Brain (organoid and tissue), 16 donors: ENCODE measurements at places on chromosomes 6 and 20.

DNA sequence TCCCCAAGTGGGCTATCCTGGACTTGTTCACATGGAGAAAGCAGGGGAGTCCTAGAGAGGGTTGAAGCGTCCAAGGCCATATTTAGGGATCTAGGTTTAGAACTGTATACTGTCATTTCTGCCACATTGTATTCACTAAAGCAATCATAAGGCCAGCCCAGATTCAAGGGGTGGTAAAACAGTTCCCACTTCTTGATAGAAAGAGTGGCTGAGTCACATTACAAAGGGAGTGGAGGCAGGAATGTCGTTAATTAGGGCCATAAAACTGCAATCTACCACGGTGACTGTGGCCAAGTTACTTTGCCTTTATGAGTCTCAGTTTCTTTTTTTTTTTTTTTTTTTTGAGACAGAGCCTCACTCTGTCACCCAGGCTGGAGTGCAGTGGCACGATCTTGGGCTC is 7.4 kb upstream of the UBR2 start:
- no peak for DNase-seq

DNA sequence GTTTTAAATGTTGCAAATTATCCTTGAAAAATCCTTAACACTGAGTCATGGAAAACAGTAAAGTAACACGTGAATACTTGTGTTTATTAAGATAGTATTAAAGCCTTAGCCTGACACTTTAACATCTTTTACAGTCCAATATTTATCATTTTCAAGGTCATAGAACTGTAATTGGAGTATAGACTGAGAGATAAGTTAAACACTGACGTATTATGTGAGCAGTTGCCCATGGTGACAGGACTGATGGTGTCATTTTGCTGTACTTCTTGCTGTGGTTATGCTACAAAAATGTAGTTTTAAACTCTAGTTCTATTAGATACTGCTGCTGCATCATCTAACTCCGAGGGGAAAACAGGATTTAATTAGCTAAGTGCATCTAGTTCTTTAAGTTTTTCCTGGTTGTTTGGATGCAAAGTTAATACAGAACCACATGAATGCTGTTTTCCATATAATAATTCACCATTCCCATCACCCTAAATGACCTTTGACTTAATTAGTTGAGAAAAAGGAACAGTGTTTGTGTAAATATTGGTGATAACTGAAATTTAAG is 37.8 kb downstream of the SLC2A12 start:
- no peak for DNase-seq

DNA sequence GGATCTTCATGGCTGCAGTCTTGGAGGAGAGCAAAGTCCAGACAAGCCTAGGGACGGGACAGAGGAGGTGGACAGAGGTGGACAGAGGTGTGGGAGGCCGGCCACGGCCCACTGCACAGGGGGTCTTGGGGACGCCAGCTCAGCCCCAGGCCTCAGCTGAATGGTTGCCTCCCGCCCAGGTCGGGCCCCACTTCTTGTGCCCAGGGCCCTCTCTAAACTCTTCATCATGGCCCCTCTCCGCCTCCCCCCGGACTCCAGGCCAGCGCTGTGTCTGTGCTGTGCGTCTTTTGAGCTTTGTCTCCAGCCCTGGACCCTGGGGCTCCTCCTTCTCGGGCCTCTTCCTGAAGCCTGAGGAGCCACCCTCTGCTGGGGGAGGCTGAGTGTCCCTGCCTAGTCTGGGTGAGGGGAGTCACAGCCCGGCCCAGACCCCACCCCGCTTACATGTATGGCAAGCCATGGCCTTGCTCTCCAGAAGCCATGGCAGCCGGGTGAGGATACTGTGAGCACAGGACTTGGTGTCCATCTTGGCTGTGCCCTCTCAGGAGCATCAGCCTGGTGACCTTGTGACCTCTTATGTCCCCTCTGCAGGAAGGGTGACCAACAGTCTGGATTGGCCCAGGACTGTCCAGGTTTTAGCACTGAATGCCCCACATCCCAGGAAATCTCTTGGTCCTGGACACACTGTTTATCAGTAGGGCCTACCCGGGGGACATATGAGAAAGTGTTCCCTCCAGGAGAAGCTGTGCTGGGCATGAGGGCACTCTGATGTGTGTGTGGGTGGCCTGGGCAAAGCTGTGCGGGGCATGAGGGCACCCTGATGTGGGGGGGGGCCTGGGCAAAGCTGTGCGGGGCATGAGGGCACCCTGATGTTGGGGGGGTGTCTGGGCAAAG is 9.4 kb upstream of the NPBWR2 start:
- DNase-seq: no peak

GRCh38 chr20:49252556-49253350 is 25.1 kb downstream of the ZNFX1 start:
- no peak for DNase-seq

GRCh38 chr20:12207875-12208274 is 290.2 kb downstream of the BTBD3 start:
- DNase-seq: no peak

DNA sequence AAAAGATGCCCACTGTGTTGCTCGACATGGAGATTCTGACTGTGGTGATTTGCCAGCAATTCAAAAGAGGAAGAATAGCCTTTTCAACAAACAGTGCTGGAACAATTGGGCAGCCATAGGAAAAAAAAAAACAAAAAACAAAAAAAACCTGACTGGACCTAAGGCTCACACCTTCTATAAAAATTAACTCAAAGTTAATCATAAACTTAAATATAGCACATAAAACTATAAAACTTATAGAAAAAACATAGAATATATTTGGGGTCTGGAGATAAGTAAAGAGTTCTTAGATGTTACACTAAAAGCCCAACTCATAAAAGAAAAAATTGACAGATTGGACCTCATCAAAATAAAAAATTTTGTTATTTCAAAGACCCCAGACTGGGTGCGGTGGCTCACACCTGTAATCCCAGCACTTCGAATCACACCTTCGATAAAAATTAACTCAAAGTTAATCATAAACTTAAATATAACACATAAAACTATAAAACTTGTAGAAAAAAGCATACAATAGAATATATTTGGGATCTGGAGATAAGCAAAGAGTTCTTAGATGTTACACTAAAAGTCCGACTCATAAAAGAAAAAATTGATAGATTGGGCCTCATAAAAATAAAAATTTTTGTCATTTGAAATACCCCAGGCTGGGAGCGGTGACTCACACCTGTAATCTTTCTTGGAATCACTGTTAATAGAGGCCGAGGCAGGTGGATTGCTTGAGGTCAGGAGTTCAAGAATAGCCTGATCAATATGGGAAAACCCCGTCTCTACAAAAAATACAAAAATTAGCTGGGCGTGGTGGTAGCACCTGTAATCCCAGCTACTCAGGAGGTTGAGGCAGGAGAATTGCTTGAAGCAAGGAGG is 115.6 kb upstream of the FAM83B start:
- DNase-seq: no peak

- DNase-seq: no peak
These were observed 28.3 kb downstream of the RPP40 start for GRCh38 chr6:4975506-4975905.

GRCh38 chr6:163941624-163941976 is 527.1 kb downstream of the QKI start:
- no peak for DNase-seq

GRCh38 chr6:30779850-30780641 is 35.7 kb upstream of the IER3 start:
- DNase-seq: no peak

- DNase-seq: no peak
These were observed 1.7 kb downstream of the PREX1 start for GRCh38 chr20:48826069-48826468.

DNA sequence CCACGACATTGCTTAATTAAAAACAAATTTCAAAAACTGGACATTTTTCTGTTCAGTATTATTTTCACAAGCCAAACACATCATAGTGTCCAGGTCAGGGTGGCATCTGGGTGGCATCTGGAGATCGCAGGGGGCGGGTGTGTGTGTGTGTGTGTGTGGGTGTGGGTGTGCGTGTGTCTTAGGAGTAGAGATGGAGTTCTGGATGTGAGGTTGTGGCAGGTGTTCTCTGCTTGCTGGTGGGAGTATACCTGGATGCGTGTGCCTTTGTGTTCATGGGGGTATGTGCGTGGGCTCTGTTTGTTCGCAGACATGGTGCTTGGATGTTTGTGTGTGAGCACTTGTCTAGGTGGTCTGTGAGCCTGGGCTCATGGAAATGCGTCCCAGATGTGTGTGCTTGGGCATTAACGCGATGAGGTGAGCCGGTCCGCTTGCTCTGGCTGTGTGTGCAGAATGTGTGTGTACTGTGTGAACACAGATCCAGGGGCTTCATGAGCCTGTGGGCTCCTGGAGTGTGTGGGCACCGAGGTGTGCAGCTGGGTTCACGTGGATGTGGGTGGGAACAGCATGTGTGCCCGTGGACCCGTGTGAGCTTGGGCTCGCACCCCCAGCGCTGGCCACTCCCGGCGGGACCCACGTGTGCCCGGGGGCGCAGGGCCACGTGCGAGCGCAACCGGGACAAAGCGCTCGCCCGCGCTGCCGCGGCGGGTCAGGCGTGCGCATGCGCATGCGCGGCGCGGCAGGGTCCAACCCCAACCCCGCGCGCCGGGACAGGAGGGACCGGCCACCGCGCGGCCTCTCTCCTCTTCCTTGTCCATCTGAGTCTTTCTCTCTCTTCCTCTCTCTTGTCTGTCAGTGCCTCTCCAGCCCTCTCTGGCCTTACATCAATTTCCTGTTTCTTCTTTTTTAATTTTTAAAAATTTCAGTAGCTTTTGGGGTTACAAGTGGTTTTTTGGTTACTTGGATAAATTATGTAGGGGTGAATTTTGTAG is 60.4 kb downstream of the SRC start:
- peak; percentile 86 for DNase-seq

DNA sequence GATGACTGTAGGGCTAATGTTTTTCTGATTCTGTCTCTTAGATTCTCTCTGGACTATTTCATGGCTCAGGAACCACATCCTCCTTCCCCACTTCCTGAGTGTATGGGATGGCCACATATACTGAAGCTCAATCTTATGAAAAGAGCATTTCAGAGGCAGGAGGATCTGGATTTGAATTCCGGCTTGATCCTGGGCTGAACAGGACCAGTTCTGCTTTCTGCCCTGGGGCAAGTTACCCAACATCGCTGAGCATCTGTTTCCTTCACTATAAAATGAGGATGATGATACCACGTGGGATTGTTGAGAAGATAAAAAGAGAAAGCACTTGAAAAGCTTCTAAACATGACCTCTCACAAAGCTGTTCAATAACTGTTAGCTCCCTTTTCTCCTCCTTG is 168.4 kb upstream of the TNFAIP3 start:
- DNase-seq: no peak

- DNase-seq: no peak
These were observed 1.6 kb downstream of the LY6G6F start for GRCh38 chr6:31708224-31708623.

- DNase-seq: no peak
These were observed 26.4 kb upstream of the FABP7 start for GRCh38 chr6:122753000-122753687.

- no peak for DNase-seq
These were observed 379.2 kb upstream of the SLC35B3 start for GRCh38 chr6:8814440-8815000.

DNA sequence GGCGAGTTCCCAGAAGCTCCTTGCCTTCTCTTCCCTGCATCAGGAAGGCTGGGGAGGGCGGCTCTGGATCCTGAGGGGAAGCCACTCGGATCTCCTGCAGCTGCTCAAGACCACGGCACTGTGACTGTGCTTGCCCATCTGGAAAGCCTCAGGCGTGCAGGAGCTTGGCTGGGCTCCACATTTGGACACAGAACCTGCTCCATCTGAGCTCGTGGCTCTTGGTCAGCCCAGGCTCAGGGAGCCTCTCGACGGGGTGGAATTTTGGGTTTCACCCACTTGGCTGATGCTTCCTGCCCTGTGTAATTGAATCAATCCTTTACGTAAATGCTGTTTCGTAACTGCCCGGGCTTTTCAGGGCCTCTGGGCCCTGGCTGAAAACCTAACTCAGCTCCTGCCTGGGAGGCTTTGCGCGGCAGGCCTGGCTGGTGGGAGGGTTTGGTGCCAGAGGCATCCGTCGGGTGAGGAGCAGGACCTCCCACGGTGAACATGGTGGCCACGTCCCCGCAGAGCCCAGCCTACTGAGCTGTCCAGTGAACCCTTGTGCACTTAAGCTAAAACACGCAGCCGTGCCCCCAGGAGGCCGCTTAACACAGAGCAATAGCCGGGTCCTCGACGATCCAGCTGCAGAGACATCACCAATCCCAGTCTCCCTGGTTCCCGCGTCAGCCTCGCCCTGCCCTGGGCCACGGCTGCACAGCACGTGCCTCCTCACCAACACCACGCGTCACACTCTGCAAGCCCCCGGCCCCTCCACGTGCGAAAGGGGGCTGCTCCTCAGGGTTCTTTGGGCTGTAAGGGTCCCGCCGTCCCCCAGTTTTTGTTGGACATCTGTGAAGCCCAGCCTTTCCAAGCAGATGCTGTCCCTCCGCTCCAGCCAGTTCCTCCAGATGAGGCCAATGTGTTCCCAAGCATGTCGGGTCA is 241.0 kb downstream of the DLL1 start:
- no peak for DNase-seq

DNA sequence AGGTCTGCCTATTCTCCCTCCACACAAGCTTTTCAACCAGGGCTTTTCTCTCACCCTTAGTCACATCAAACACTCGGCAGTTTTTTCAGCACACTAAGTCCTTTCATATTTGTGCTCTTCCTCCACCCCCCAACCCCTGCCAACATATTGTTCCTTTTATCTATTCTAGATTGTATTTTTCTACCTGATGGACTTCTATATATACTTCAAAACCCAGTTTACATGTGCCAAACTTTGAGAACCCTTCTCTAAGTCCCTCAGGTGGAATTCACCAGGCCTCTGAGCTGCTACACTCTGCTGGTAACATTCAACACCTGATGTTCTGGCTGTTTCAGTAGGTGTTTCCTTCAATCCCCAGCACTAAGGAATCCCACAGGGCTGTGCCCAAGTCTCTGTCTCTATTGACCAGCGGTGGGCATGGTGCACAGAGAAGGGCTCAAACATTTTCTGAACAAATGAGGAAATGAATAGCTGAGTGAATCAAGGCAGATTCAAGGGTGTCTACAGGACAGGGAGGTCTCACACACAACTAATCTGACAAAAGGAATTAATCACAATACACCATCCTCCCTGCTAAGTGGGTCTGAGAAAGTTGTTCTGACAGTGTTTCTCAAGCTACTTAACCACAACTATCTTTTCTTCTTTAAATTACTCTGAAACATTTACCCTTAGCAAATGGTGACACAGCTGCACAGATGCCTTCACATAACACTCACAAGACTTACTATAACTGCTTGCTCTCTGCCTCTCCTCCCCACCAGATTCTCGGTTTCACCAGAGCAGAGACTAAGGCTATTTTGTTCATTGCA is 166.5 kb downstream of the TSHZ2 start:
- no peak for DNase-seq

- DNase-seq: no peak
These were observed 158.2 kb upstream of the PRND start for GRCh38 chr20:4563534-4563933.

DNA sequence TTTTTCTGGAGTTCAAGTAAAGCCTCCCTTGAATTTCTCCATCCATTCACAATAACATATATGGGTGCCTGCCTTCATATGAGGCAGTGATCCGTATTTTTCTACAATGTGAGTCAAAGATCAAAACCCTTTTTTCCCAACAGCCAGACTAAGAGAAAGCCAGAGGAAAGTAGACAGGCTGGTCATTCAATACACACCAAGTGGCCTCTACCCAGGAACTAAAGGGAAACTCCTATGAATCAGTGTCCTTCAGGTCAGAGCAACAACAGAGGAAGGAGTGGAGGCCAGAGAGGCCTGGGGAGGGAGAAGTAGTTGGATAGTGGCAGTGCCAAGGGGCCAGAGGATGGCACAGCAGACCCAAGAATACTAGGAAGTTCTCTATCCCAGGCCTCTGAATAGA is 23.8 kb downstream of the SIM1 start:
- no peak for DNase-seq
